ENCODE measurements at places on chromosomes 1 and 21.

GRCh38 chr21:38809198-38809878, 3.6 kb downstream of the ETS2 start:
- no peak for DNase-seq

DNA sequence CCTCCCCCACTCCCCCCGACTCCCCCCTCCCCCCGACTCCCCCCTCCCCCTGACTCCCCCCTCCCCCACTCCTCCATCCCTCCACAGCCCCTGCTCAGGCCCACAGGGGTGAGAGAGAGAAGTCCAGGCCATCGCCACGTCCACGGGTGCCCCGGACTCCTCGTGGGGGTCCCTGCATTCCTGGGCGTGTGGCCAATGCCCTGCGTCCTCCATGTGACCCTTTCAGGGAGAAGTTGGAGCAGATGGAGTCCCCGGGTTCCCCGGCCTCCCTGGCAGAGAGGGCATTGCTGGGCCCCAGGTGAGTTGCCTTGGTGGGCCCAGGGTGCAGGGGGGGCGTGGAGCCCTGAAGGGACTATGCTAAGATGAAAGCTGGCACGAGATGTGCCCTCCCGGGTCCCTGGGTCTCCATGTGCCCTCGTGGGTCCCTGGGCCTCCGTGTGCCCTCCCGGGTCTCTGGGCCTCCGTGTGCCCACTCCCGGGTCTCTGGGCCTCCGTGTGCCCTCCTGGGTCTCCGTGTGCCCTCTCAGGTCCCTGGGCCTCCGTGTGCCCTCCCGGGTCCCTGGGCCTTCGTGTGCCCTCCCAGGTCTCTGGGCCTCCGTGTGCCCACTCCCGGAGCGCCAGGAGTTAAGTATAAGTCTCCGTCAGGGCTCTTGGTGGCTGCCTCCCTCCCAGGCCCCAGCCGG, 52.0 kb downstream of the SLC19A1 start:
- DNase-seq, result no peak

- no peak for DNase-seq
Observed at GRCh38 chr1:92461364-92462097, 25.2 kb downstream of the GFI1 start.

DNA sequence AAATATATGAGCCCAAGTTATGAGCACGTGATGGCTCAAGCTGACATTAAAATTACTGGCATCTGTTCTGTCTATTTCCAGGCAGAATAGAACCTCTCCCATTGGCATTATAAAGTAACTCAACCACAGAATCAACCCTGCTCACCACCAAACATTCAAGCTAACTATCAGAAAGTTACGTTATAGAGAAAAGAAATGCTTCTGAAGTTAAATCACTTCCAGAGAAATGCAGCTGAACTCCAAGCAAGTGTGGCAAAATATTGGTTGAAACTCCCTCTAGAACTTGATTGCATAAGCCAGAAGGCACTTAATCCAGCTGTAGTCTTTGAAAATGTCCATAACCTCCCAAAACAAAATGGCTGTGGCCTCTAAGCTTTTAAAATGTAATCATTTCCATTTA, 36.2 kb upstream of the UBE2U start:
- no peak for DNase-seq

- no peak for DNase-seq
Observed at GRCh38 chr1:98688110-98688739, 26.7 kb downstream of the SNX7 start.

GRCh38 chr1:89590341-89591080, 42.4 kb upstream of the LRRC8C start:
- DNase-seq, result no peak

DNA sequence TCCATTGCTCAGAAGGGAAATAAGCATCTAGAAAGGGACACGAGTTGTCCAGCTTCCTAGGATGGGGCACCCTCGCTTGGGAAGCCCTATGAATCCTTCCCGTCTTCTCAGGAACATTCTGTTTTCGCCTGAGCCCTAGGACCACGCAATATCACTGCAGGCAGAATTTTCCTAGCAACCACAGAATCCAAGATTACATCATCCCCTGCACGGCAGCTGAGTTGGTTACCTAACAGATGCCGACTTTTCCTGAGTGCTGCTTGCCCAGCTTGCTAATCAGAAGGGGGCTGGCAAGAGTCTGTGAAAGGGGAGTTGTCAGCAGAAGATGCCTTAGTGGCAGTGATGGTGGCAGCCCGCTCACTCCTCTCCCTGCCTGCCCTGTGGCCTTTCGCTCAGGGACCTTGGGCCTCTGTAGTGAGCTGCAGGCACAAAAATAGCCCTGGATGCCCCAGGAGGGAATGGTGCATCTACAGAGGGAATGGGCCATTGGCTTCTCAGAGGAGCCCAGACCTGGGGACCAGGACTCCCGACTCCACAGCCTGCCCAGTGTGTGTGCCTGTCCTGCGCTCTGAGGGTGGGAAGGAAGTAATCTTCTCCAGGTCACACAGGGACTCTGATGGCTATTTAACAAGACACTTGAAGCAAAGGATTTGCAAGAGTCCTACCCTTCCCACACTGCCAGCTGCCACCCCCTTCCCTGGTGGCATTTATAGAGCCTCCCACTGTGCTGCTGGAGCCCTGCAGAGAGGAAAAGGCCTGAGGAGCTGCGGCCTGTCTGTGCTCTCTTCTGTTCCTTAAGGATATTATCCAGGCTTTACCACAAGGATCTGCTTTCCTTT, 28.9 kb upstream of the CLSTN1 start:
- DNase-seq, result no peak

- DNase-seq, result no peak
Observed at GRCh38 chr1:158969855-158970254, 38.5 kb downstream of the PYHIN1 start.

- DNase-seq, result no peak
Observed at GRCh38 chr1:208007938-208008342, 97.0 kb upstream of the CD34 start.

DNA sequence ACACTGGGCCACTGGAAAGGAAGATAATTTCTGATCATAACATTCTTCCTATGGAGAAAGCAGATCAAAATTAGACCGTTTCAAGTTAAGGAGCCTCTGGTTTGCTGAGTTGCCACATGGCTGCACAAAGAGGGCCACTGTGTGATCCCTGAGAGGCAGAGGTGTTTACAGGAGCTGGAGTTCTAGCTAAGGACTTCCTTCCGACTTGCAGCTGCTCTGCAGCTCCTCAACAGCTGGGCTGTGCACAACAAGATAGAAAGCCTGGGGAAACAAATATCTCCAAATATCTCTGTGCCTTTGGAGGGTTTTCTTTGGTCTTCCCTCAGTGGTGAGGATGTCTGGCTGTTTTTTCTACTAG, 26.8 kb downstream of the GADD45A start:
- no peak for DNase-seq

- DNase-seq, result no peak
Observed at GRCh38 chr1:83889707-83890106, 109.2 kb downstream of the TTLL7 start.

DNA sequence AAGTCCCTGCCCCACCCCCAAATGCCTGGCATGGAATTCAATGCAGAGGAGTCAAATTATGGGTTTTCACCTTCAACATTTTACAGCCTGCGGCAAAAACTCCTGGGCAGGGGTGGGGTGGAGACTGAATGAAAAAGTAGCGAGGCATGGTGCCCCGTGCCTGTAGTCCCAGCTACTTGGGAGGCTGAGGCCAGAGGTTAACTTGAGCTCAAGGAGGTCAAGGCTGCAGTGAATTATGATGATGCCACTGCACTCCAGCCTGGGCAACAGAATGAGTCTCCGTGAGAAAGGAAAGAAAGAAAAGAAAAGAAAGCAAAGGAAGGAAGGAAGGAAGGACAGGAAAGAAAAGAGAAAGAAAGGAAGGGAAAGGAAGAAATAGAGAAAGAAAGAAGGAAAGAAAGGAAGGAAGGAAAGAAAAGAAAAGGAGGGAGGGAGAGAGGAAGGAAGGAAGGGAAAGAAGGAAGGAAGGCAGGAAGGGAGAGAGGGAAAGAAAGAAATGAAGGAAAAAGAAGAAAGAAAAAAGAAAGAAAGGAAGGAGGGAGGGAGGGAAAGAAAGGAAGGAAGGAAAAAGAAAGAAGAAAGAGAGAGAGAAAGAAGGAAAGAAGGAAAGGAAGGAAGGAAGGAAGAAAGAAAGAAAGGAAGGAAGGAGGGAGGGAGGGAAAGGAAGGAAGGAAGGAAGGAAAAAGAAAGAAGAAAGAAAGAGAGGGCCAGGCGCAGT, 11.1 kb downstream of the LEMD1 start:
- no peak for DNase-seq

DNA sequence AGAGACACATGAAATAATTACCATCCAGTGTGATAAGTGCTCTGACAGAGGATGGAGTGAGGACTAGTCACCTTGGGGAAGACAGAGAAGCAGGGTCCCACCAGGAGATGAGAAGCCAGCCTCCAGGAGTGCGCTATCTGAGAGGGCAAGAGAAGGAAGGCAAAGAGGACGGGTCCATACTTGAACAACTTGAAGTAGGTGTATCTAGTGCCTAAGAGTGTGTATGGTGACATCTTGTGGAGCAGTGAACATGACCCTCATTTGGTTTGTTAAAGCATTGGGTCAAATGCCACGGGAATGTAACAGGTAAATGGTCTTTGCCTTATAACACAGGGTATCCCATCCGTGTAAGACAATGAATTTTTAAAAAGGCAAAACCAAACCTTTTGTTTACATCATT, 39.8 kb downstream of the MRPL39 start:
- no peak for DNase-seq

GRCh38 chr1:100649146-100649545, 70.4 kb upstream of the VCAM1 start:
- DNase-seq, result no peak

- no peak for DNase-seq
Observed at GRCh38 chr1:52427152-52427551, 22.8 kb downstream of the PRPF38A start.

GRCh38 chr1:57966751-57967406, 543.0 kb upstream of the DAB1 start:
- no peak for DNase-seq

DNA sequence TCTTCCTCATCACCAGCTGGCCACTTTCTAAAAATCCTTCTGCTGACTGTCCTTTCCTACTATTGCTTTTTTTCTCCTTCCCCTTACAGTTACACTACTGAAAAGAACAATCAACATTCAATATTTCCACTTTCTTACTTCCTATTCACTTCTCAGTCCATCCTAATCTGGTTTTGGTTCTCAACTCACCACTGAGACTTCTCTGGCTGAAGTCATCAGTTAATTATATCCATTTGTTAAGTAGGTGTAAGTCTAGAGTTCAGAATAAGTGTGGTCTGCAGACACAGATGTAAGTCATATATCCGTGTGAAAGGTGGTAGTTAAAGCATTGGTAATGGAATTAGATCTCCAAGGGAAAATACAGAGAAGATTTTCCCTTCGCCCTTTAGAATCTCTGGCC, 21.4 kb downstream of the PEA15 start:
- DNase-seq, result no peak

GRCh38 chr1:118337346-118337745, 152.3 kb upstream of the SPAG17 start:
- no peak for DNase-seq

DNA sequence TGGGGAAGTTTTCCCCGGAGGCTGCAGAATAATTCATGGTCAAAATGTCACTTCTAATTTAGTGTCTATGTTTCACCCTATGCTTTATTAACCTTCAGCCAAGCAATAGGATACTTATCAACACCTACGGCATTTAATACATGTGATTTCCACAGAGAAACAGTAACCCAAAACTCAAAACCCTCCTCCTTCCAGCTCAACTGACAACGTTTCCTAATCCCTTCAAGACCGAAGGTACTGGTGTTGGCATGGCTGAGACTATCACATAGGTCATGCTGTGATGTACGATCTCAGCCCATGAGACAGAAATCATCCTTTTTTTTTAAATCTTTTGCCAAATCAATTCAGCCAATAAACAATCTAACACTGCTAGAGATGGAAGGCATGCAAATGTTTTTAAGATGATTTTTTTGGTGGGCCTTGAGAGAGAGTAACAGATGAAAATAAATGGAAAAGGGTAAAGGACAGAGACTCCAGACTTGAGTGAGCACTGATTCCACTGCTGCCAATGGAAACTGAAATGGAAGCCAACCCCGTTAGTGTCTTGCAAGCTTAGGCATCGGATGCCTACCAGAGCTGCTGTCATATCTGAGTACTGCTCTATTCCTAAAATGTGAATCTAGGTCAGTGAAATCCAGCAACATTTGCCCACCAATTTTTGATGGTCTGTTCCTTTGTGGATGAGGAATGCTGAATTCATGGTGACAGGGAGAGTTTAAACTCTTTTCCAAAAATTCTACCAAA, 63.4 kb upstream of the BCL10 start:
- no peak for DNase-seq

GRCh38 chr1:93021539-93022134, 57.4 kb upstream of the MTF2 start:
- DNase-seq, result no peak

DNA sequence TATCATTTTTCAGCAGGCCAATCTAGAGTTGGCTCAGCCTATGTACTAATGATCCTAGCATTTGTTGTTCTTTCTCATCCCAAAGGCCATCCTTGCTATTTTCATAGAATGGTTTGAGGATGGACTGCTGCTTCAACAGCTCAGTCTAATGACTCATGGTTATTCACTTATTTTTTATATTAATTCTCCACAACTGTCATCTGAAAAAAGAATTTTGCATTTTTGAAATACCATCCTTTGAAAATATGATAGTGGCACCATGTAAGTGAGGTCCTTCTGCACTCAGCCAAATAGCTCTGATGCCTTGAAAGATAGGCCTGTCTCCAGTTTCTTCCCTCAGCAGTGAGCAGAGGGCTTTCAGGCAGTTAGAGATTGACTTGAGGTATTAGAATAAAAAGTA, 377.5 kb downstream of the LMO4 start:
- DNase-seq, result no peak

DNA sequence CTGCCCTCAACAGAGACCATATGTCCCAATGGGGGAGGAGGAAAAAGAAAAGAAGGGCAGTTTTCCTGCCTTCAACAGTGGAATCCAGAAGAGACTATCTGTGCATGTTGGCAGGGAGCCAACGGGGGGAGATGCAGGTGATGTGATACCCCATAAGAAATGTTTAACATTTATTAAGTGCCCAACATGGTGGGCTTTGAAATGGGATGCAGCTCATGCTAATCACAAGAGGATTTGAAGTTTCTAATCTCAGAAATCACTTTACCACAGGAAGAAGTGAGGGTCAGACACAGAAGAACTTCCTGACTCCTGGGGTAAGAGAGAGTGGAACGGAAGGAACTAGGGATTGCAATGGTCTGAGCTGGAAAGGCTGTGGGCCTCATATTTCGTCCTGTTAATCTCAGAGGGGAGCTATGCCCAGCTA, 16.2 kb downstream of the CSRP1 start:
- DNase-seq, result no peak

GRCh38 chr1:156165083-156165482, 11.7 kb downstream of the SEMA4A start:
- no peak for DNase-seq

GRCh38 chr1:223462047-223462630, 68.9 kb downstream of the CCDC185 start:
- DNase-seq, result no peak

- DNase-seq, result no peak
Observed at GRCh38 chr21:33096426-33096825, 26.5 kb downstream of the OLIG1 start.

DNA sequence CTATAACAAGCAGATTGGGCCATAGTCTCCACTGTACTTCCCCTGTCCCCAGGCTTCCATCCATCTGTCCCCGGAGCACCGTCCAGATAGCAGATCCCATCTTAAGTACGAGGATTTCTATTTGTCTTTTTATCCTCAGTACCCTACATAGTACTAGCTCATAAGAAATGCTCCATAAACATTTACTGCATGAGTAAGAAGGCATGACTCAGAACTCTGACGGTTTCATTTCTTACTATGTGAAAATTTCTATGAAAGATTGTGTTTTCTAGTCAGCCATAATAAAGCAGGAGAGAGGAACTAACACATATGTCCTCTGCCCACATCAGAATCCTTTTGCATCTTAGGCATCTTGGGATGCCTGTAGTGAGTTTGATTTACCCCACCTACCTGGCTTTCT, 49.5 kb downstream of the CHD1L start:
- DNase-seq, result no peak
